ENCODE measurements at places on chromosomes 1 and 21. TPM values are rescaled to one million over a fixed set of nuclear protein-coding genes. Genes with fewer than 3 reads are reported as not detected.

GRCh38 chr21:32993894-32994293, 31.8 kb upstream of the OLIG2 start:
- no peak for DNase-seq

- DNase-seq: no peak
Measured at GRCh38 chr1:204225841-204226735, 12.3 kb upstream of the GOLT1A start.

GRCh38 chr1:208374391-208374941, 130.3 kb upstream of the PLXNA2 start:
- no peak for DNase-seq

DNA sequence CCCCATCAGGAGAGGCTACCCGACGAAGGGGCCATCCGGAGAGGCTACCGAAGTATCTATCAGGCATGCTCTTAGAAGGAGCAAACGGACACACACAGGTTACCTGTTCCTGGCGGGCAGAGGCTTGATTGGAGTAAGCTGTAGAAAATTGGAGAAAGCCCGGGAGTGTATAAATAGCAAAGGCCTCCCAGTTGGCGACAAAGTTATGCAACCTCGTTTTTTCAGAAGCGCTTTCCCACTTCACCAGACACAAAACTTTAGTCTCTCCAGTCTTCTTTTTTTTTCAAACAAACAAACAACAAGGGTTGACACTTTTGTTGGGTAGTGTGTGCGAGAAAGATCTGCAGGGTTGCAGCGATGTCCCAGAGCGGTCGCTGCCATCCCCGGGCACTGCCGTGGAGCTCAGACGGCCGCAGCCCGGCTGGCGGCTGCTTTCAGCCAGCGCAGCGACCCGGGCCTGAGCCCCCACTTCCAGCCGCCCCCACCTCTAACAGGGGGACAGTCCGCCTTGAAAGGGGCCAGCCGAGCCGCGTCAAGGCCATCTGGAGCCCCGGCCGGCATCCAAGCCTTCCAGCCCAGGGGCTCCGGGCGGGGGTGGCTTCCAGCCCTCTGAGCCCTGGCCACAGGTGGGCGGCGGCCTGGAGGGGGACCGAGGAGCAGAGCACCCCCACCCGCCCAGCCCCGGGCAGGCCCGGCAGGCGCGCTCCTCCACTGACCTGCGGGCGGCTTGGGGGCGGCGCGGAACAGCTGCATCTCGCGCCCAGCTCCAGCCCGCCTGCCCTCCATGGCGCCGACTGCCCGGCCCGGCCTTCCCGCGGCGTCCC, 616 bp downstream of the MCOLN3 start:
- DNase-seq: peak; percentile 54

- DNase-seq: peak; percentile 64
Measured at GRCh38 chr1:8017495-8018197, 8.5 kb downstream of the ERRFI1 start.

DNA sequence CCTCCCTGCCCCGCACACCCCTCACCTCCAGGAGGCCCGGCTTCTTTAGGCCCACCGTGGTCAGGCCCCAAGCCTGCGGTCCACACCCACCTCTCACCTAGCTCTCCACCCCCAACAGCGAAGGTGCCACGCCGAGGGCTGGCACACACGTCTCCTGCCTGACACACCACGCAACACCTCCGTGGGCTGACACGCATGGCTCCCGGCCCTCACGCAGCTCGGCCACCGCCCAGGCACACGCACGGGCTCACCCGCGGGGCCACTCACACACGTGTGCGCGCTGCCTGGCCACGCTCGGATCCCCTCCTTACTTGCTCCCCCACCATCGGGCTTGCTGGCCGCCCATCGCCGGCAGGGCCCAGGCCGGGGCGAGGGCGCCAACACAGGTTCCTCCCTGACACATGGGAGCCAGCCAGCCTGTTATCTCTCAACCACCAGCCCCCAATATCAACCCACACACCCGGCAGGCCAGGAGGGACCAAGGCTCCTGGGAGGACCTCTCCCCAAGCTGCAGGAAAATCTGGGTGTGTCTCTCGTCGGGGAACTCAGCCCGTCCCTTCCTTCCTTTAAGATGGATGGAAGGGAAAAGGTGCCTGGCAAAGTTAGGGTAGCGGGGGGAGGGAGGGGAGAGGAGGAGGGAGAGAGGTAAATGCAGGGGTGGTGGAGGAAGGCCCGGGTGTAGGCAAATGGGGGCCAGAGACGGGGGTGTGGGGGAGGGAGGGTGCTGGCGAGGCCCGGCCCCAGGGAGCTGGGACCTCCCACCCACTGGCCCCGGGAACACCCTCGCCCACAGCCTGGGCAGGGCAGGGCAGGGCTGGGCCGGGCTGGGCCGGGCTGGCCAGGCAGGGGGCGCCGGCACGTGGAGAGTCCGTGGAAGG, 546 bp downstream of the ELOVL1 start:
- peak; percentile 74 for DNase-seq

- no peak for DNase-seq
Measured at GRCh38 chr1:50422675-50422945, 633 bp downstream of the DMRTA2 start.

DNA sequence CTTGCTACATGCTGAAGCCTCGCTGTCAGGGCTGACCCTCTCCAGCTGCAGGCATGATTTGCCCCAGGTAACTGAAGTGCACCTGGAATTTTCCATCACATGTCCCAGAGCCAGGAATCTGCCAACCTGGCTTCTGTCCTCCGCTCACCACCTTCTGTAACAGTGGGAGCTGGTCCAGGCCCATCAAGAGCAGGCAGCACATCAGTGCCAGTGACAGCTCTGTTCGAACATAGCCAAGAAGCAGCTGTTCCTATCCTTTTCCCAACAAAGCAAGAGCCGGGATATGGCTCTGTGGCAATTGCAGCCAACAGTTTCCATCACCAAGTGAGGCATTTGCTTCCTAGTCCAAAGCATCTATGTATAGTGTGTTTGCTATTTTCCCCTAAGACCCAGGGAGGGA, 42.2 kb upstream of the KANK4 start:
- no peak for DNase-seq

Gene KRTAP13-2
- total RNA-seq: not detected

Gene ANGPTL3
- total RNA-seq: not detected
